CMK (cell line): ENCODE measurements at places on chromosomes 16 and 17.

- DNase-seq, result no peak
Measured at GRCh38 chr16:49566432-49566831, 192.8 kb downstream of the C16orf78 start.

- no peak for DNase-seq
Measured at GRCh38 chr16:81227785-81228184, 10.7 kb upstream of the BCO1 start.

- DNase-seq, result no peak
Measured at GRCh38 chr17:66444031-66444430, 141.6 kb downstream of the PRKCA start.

- peak; percentile 30 for DNase-seq
Measured at GRCh38 chr16:88287219-88287618, 95.5 kb upstream of the ZNF469 start.

- no peak for DNase-seq
Measured at GRCh38 chr17:33021731-33022408, 30.2 kb downstream of the SPACA3 start.

DNA sequence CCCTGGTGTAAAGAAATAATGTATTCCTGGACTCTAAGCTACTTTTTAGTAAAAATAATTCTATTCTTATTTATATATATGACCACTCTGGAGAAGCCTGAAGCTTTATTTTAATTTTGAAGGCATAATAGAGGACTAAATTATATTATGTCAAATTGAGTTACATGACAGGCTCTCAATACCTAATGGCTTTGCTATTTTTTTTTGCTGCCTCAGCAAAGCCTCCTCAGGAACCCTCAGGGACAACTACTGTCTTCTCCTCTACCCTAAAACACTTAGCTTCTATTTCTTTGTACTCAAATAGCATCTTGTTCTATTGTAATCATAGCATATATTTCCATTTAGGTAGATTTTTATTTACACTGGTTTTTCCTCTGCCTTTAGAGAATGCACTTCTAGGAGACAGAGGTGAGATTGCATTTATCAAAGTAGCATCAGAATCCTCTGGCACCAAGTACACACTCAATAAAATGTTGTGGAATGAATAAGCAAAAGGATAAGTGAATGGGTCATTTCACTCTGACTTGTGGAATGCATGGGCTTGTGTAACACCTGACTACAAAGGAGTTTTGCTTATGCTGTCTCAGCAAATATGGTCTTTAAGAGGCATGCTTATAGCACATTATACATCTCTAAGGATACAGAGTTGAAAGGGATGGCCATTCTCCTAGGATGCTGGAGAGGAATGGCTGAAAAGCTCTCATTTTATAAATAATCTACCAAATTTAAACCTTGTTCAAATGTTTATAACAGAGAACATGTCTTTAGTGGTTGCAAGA is 605.2 kb downstream of the KCNJ2 start:
- DNase-seq, result no peak

- peak; percentile 54 for DNase-seq
Measured at GRCh38 chr17:60390925-60391470, 935 bp downstream of the USP32 start.

DNA sequence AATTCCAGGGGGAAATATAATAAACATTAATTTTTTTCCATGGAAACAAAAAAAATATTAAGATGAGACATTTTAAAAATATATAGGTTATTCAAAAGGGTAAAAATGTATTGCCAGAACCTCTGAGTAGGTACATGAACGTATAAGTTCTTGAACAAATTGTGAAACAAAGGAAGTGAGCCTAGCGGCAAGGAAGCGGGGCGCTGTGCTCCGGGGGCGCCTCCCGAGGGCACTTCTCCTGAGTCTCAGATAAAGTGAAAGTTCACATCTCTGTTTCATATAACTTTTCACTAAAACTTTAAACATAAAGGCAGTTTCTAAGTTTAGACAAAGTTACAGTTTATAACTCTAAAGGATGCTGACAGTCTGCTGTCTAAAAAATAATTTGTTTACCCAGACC is 52.3 kb downstream of the TNRC6C start:
- DNase-seq, result no peak

GRCh38 chr16:4487955-4488498 is 11.8 kb downstream of the HMOX2 start:
- DNase-seq, result no peak

DNA sequence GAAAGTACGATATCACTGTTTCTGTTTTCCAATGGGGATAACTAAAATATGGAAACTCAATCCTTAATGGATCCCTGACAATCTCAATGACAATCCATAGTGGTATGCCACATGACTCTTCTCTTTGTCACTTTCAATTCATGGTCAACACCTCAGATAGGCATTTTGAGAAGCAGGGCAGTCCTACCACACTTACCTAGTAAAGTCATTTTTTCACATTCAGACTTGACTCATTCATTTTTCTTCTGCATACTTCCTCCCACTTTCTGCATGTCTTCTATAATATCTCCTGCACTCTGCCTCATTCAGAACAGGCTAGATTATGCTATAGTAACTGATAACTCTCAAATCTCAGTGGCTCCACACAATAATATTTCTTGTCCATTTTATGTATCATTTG is 117.5 kb downstream of the FTO start:
- DNase-seq, result no peak

- DNase-seq, result no peak
Measured at GRCh38 chr17:56987283-56987834, 9.4 kb downstream of the SCPEP1 start.

GRCh38 chr17:37744961-37745800 is at the start of gene HNF1B:
HNF1B (minus strand) TSS chr17:37745059; CDS start chr17:37744884, 175 bp downstream.
- DNase-seq, result no peak

DNA sequence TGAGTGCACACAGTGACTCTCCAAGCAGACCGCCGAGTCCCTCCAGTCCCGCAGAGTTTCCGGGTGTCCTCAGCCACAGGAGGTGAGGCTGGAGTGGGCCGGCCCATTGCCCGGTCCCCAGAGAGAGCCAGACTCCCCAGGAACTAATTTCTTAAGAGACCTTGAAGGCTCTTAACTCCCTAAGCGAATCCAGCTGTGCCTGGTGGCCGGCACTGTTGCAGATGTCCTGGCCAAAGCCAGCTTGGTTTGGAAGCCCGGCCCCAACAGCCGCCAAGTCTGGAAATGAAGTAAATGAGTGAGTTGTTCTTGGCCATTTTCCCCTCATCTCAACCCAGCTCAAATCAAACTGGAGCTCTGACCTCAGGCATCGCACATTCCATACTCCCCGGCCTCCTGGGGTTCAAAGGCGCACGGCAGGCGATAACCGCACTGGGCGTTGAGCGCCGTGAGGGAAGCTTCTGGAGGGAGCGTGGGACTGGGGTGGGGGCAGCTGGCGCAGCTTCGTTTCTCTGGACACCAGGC is 42.0 kb downstream of the CMIP start:
- DNase-seq, result no peak

DNA sequence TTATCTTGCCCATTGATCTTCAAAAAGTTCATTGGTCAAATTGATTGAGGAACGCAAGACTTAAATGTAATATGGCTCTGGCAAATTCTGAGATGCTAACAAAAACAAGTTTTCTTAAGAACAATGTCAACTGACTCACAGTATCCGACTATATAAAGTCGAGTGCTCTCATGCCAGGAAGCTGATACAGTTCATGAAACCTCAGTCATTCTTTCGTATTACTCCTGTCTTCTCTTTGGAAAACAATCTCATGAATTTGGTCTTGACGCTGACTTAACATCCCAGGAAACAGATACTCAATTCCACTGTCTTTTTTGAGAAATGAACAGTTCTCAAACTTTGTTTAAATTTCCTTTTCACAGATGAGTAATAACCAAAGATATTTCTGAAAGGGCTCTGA is 704.9 kb downstream of the MAF start:
- no peak for DNase-seq

DNA sequence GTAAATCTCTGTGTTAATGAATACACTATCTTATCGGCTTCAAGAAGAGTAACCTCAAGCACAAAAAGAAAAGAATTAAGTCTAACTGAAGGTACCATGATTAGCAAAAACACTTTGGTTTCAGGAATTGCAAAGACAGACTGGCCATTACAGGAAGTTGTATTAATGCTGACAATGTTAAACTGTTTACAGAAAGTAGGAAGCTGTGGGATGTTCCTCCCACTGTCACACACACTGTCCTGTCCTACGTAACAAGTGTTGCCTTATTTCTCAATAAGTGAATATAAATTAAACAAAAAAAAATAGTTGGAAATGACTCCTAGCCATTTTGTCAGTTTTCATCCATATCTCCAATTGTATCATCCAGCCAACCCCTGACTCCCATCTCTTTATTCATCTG is 8.6 kb downstream of the GNA13 start:
- no peak for DNase-seq

DNA sequence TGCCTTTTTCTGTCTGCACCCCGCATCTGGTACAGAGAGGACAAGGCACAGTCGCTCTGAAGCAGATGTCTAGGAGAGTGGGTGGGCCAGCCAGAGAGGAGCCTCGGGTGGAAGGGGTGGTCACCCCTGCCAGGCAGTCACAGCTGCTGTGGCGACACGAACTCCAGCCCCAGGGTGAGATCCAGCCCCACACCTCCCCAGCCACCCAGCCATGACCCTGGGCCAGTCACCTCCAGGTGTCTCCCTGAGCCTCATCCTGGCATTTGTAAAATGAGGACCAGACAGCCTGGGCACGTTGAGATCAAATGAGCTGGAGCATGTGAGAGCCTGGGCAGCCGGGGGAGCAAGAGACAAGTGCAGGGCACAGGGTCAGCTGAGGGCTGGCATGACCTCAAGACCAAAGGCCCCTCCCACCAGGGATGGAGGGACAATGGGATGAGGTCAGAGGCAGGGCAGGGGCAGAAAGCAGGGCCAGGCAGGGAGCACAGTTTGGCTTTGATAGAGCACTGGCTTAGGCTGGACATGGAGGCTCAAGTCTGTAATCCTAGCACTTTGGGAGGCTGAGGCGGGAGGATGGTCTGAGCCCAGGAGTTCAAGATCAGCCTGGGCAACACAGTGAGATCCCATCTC is 7.7 kb downstream of the ADAM11 start:
- DNase-seq, result no peak

GRCh38 chr16:3013491-3013951 is 798 bp downstream of the CLDN9 start:
- DNase-seq, result no peak

GRCh38 chr16:30559690-30560089 is 1.5 kb upstream of the ZNF764 start:
- DNase-seq, result no peak

DNA sequence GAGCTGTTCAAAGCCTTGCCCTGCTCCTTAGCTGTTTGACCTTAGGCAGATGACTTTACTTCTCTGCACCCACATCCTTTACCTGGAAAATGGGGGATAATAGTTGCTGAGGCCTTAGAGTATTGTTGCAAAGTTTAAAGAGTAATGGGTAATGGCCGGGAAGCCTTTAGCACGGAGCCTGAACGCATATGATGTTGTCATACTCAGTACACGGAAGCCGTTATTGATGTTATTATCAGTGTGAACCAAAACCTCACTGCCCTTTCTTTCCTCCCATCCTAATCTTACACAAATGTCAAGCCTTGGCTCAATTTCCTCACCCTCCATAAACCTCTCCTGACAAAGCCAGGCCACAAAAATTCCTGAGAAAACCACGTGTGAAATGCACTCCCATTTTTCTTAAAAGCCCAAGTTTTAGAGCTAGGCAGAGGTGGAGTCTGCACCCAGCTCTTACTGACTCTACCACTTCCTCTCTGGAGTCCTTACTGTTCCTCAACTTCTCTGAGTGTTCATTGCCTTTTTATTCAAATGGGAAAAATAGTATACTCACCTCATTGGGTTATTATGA is 67.3 kb upstream of the CACNG3 start:
- DNase-seq, result no peak

- no peak for DNase-seq
Measured at GRCh38 chr16:89619840-89620239, 6.4 kb downstream of the DPEP1 start.

- peak; percentile 70 for DNase-seq
Measured at GRCh38 chr17:3965118-3965800, 1.0 kb upstream of the ATP2A3 start.

DNA sequence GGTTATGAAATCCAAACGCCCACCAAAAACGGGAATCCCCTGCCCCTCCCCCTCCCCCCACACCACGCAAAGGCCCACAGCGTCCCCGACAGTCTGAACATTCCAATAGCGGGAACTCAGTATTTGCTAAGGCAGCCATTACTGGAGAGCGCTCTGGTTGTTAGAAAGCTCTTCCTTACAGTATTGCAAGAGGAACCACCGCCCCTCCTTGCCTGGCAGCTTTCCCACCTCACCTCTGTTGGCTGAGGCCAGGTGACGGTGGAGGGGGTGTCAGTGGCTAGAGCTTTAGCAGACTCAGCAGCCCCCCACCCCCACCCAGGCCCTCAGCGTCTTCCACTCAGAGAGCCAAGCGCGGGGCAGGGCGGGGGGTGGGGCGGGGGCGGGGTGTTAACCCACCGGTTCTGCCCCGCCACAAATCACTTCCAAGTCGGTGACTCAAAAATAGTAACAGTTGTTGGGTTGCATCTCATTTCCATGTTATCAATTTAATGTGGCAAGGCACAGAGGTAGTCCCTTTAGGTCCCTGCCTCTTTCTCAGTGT is 2.2 kb upstream of the PLEKHH3 start:
- DNase-seq, result no peak

DNA sequence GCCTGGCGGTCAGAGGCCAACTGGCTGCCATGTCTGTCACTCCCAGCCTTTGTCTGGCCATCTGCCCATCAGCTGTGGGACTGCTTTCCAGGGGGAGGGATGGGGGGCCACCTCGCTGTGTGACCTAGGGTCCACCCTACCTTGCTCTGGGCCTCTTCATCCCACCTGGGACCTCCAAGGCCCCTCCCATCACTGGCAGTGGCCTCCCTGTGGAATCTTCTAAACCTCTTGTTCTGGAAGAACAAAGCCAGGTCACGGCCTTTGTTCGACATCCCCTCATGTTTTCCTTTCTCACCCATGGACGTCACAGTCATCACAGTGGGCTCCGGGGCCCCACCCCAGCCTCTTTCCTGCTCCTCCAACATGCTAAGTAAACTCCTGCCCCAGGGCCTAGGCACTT is 24.0 kb downstream of the SPNS2 start:
- no peak for DNase-seq

DNA sequence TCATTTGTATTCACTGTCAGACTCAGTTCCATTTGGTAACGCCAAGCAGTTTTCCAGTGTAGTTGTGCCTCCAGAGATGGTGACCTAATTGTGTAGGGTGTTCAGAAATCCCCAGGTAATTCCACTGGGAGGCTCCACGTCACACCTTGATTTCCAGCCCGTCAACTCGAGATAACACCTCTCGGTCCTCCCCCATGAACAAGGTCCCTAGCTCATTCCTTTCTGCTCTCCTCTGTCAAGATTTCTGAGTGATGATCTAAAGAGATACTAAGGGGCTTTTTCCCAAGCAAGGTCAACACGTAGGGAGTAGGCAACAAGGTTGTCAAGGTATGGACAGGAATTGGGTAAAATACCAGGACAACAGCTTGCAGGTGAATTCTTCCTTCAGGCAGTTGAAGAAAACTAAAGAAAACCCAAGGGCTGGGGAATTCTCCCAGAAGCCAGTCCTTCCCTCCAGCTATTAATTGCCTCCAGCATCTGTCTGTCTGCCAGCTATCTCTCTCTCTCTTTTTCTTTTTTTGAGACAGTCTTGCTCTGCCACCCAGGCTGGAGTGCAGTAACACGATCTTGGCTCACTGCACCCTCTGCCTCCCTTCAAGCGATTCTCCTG is 31.4 kb downstream of the GPRC5B start:
- DNase-seq, result no peak

GRCh38 chr17:40459636-40460603 is 16.7 kb downstream of the IGFBP4 start:
- DNase-seq, result no peak
